NCI-H526 treated with DMSO at 0.1 percent for 48 hours (cell line): ENCODE measurements at places on chromosomes 7 and 10.
A peak's percentile ranks its signal among the peaks of the same experiment; 100 is the strongest.

GRCh38 chr10:97074256-97075145, 111.3 kb downstream of the SLIT1 start:
- DNase-seq, result no peak

- no peak for DNase-seq
Observed at GRCh38 chr7:107754642-107755041, 10.7 kb downstream of the CBLL1 start.

DNA sequence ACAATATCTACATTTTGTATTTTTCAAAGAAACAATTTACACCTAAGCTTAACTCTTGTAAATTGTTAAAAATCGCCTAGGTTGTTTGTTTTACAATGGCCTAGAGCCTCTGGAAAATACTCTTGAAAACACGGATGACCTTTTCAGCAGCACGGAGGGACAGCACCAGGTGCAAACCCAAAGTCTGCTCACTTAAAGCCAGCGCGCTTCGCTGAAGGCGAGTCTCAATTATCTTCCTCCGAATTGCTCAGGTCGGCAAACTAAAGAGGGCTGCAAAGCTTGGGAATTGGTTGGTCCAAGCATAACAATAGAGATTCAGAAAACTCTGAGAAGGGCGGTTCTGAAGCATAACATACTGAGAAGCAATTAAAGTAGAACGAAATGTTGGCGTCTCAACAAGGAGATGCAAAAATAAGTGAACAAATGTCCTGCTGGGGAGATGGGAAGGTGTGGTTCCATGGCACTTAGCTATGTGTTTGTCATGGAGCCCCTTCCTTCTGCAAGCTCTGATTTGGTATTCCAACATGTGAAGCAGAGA, 139.9 kb upstream of the PITRM1 start:
- no peak for DNase-seq

- DNase-seq, result no peak
Observed at GRCh38 chr7:98120559-98120958, 13.9 kb downstream of the LMTK2 start.

- peak; percentile 57 for DNase-seq
Observed at GRCh38 chr10:63628526-63629362, 107.5 kb downstream of the REEP3 start.

GRCh38 chr7:36129048-36129534, 24.0 kb upstream of the EEPD1 start:
- DNase-seq, result no peak

- no peak for DNase-seq
Observed at GRCh38 chr7:85074-85882, 107.1 kb upstream of the FAM20C start.

- DNase-seq, result no peak
Observed at GRCh38 chr7:70288781-70289456, 690.6 kb downstream of the AUTS2 start.

DNA sequence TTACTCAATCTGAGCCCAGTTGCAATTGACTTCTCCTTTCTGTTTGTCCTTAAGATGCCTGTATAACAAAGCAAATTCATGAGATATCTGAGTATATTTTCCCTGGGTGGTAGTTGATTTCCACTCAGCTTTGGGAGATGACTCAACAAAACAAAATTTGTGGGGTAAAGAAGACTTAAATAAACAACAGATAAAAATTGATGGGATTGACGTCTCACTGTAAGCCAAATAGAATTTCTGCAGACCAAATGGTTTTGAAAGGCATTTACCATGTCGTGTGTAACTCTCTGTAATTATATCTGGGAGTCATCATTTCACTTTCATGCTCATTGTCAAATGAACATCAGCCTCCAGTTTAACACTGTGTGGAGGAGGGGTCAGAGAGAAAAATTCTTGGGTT, 255.4 kb upstream of the MYO3A start:
- DNase-seq, result no peak

DNA sequence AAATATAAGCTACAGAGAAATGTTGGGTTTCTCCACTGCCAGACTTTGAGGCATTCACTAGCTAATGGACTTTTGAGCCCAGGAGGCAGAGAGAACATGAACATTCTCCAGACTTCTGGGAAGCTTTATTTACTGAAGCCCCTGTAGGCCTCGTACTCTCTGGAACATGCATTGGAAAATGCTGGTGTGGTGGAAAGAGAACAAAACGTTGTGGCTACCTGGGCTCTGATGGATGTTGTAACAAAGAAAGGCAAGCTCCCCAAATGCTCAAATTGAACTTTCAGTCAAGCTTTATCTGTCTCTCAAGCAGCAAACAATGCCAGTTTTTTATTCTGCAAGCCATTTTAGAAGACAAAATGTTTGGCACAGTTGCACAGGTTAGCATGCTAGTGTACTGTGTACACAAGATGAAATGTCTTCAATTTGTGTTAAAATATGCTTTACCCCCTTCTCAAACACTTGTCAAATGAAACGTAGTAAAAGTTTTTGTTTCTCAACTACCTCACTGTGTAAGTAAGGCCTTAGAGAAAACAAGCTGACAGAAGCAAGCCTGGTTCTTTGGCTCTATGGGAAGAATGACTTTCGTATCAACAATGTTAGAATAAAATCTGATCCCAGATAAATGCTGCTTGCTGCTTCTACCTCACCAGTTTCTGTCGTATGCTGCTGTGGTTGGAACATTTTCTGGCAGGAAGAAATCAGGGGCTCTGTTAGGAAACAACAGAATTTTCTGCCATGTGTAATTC, 71.0 kb upstream of the CC2D2B start:
- DNase-seq, result no peak

DNA sequence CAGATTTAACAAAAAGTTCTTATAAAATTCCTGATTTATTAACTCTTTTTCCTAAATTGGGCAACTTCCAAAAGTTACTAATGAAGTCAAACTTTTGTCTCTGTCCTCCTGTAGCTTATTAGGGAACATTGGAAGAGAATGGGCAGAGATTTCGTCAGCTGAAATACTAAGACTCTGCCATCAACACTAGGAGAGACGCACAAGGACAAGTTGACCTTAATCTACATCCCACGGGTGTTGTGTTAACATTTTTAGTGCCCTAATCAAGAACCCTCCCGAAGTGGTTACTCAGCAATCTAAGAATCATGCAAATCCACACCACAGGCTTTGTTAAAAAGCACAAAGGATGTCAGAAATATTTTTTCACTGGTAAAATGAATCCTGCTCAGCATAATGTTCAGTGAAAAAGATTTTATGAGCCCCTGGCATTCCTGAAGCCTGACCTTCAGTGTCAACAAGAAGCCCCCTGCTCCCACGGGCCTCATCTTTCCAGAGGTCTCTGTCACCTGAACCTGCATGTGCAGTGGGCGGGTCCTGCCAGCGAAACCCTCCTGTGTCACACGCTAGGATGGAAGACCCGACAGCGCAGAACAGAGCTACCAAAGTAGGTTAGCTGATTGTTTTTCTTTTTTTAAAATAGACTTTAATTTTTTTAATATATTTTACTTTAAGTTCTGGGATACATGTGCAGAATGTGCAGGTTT, 70.6 kb upstream of the AKR1E2 start:
- DNase-seq, result no peak

- DNase-seq, result no peak
Observed at GRCh38 chr7:10888861-10889260, 84.8 kb upstream of the PHF14 start.

GRCh38 chr10:99424656-99425055, 5.8 kb downstream of the GOT1 start:
- DNase-seq, result no peak

DNA sequence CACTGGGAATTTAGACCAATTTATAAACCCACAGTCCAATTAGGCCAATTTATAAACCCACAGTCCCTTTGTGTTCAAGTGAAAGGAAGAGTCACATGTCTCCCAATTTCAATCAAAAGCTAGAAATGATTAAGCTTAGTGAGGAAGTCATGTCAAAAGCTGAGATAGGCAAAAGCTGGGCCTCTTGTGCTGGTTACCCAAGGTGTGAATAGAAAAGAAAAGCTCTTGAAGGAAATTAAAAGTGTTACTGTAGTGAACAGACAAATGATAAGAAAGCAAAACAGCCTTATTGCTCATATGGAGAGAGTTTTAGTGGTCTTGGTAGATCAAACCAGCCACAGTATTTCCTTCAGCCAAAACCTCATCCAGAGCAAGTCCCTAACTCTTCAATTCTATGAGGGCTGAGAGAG, 245.0 kb downstream of the HDAC9 start:
- DNase-seq, result no peak

GRCh38 chr10:127017541-127018297, 112.5 kb downstream of the DOCK1 start:
- no peak for DNase-seq

DNA sequence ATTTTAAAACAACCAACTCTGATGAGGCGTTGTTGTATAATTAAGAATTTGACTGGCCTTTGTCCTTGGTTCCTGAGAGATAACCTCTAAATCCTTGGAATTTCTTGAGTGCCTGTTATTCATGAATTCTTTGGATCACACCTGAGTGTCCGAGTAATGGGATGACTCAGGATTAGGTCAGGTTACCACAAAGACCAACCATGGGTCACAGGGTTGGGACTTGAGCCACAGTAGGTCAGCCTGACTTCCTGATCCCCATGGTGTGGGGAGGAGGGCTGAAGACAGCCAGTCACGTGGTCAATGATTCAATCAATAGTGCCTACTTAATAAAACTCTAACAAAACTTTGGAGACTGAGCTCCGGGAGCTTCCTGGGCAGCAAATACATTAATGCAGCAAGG, 192.5 kb downstream of the GFRA1 start:
- no peak for DNase-seq

GRCh38 chr10:78173360-78174015, 139.8 kb downstream of the RPS24 start:
- no peak for DNase-seq

GRCh38 chr7:45893996-45894664, 5.8 kb downstream of the IGFBP1 start:
- DNase-seq, result no peak

DNA sequence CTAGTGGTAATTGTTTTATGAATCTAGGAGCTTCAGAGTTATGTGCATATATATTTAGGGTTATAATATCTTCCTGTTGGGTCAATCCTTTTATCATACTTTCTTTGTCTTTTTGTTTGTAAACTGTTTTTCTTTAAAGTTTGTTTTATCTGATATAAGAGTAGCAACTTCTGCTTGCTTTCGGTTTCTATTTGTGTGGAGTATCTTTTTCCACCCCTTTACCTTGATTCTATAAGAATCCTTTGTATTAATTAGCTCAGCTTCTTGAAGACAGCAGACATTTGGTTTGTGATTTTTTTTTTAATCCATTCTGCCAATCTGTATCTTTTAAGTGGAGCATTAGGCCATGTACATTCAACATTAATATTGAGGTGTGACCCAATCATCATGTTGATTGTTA, 9.3 kb downstream of the CASP7 start:
- DNase-seq, result no peak

GRCh38 chr10:84336406-84337090, 8.2 kb downstream of the CCSER2 start:
- no peak for DNase-seq

GRCh38 chr7:136114966-136115762, 138.0 kb upstream of the MTPN start:
- DNase-seq, result peak; percentile 64

GRCh38 chr10:132462463-132463332, 65.7 kb downstream of the PWWP2B start:
- DNase-seq, result no peak

- DNase-seq, result no peak
Observed at GRCh38 chr7:47601119-47601880, 19.4 kb upstream of the TNS3 start.

DNA sequence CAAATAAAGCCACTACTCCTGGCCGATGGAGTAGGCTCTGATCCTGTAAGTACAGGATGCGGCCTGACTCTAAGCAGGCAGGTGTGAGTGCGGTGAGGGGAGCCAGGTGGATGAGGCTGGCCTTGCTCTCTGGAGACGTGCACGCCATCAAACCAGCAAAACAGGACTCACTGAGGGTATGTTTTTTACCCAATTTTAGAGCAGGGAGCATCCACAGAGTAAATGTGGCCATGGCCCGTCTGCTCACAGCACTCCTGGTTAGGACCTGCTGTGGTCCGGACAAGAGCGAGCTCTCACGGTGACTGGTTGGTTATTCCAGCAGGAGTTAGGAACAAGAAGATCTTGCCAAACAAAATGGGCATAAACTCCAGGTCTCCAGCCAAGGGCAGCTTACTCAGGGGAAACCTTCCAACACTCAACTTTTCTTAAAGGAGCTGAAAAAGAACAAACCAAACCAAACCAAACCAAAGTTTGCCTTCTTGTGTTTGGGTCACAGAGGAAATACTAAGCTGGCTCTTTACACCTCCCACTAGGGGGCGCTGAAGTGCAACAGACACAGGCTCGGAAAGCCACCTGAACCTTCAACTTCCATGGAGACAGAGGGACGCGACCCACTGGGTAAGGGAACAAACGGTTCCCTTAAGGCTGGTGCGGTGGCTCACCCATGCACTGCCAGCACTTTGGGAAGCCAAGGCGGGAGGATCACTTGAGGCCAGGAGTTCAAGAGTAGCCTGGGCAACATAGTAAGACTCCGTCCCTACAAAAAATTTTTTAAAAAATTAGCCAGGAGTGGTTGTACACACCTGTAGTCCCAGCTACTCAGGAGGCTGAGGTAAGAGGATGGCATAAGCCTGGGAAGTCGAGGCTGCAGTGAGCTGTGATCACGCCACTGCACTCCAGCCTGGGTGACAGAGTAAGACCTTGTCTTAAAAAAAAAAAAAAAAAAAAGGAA, 122.4 kb downstream of the CLEC2L start:
- DNase-seq, result peak; percentile 68

GRCh38 chr7:50092579-50093491, at the start of gene ZPBP:
Gene ZPBP (minus strand): TSS chr7:50093246. CDS start chr7:50093194, 52 bp downstream.
- peak; percentile 44 for DNase-seq

- DNase-seq, result no peak
Observed at GRCh38 chr10:122368502-122369254, 5.8 kb upstream of the PLEKHA1 start.
